Activated CD4-positive, alpha-beta memory T cell treated with anti-CD3 and anti-CD28 coated beads for 36 hours (primary cell): ENCODE measurements at places on chromosomes 7 and 10. TPM values are rescaled to one million over a fixed set of nuclear protein-coding genes. Genes with fewer than 3 reads are reported as not detected.

Gene VAX1
- not detected for total RNA-seq

Gene COBL
- not detected for total RNA-seq

Gene CRTAC1
- total RNA-seq = not detected

DNA sequence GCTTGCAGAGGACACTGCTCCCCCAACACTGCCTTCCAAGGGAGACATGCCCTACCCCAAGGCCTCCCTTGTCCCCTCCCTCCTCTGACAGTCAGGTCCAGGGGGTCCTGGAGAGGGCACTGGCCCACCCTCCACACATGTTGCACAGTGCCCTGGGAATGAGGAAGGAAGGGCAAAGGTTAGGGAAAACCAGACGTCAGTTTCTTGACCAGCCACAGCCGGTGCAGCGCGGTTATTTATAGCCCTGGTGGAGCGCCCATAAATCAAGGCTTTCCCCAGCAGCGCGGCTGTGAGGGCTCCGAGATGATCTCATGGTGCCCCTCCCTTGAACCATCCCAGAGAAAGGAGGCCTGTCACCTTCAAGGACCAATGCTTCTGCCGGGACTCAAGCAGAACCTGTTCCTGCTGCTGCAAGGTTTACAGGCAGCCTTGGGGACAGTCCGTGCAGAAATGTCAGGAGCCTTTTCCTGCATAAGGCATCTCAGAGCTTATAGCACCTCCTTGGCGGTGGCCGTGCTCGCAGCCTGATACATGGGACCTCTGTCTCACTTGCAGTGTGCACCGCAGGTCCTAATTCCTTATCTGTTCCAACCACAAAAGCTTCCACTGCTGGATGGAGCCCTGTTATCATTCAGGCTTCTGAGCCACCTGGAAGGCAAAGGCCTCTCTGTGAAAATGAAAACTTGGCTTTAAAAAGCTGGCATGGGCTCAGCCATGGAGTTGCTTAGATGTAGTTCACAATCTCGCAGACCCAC lies 127.3 kb downstream of the LHPP start:
- H3K36me3 ChIP-seq = no peaks in the 10 kb centered on the region
- no peak for DNase-seq
- H3K27ac ChIP-seq = no peak overlapping the region
- no peaks in the 10 kb centered on the region for H3K27me3 ChIP-seq
- no peaks in the 10 kb centered on the region for H3K4me1 ChIP-seq

- H3K4me1 ChIP-seq = peaks cover 77% of the 10 kb centered on the region
- no peaks in the 10 kb centered on the region for H3K27me3 ChIP-seq
- peak; percentile 86 for DNase-seq
- H3K36me3 ChIP-seq = no peaks in the 10 kb centered on the region
Observed at GRCh38 chr10:114541081-114541796, 116.8 kb downstream of the ABLIM1 start.

DNA sequence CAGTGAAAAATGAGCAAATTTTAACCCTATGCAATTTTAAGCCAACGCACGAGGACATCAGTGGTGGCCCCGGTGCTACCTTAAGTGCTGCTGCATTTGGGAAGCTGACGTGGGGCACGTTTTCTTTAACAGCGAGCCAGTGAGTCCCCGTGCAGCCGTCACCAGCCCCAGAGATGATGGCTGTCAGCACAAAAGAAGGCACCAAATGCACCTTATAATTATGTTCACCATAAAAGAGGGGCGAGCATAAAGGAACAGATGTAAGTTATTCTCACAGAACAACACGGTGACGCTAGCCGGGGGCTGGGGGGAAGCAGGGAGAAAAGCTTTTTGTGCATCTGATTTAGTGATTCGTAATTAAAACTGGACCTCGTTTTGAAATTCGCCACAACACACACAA lies 260.1 kb downstream of the DNAJB6 start:
- H3K27ac ChIP-seq = no peak overlapping the region
- no peaks in the 10 kb centered on the region for H3K36me3 ChIP-seq
- no peak for DNase-seq
- H3K4me1 ChIP-seq = no peaks in the 10 kb centered on the region
- H3K27me3 ChIP-seq = peaks cover 1% of the 10 kb centered on the region
- no peak overlapping the region for H3K4me3 ChIP-seq

- H3K27ac ChIP-seq = no peak overlapping the region
- peaks cover 21% of the 10 kb centered on the region for H3K36me3 ChIP-seq
- H3K27me3 ChIP-seq = no peaks in the 10 kb centered on the region
Observed at GRCh38 chr7:139592801-139593461, 69.4 kb downstream of the CLEC2L start.

DNA sequence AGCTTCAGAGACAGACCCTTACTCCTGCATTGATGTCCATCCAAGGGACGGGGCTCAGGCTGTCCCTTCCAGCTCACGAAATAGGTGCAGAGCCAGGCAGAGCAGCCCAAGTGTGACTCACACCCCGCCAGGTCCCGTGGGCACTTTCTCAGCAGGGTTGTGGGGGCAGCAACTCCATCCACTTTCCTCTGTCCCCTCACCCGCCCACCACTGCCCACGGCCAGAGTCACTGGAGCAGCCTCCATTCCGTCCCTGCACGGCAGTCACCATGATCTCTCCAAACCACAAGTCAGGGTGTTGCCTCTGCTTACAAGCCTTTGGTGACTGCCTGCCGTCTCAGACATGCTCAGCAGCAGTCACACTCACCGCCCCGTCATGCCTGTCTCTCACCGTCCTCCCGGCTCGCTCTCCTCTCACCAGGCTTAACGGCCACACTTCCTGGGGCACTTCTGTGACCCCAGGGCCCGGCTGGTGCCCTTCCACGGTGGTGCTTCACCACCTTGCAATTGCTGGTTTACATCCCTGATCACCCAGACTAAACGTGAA lies 39.3 kb downstream of the CALML3 start:
- H3K4me3 ChIP-seq = peak overlapping the region; percentile 45
- peak; percentile 78 for DNase-seq
- H3K4me1 ChIP-seq = peaks cover 39% of the 10 kb centered on the region
- H3K36me3 ChIP-seq = no peaks in the 10 kb centered on the region
- H3K27me3 ChIP-seq = peaks cover 3% of the 10 kb centered on the region
- H3K27ac ChIP-seq = peak overlapping the region; percentile 77
